ENCODE measurements at places on chromosomes 2 and 18. TPM values are rescaled to one million over a fixed set of nuclear protein-coding genes. Genes with fewer than 3 reads are reported as not detected.

- DNase-seq, result no peak
Measured at GRCh38 chr2:129619471-129619870, 360.0 kb upstream of the RAB6C start.

DNA sequence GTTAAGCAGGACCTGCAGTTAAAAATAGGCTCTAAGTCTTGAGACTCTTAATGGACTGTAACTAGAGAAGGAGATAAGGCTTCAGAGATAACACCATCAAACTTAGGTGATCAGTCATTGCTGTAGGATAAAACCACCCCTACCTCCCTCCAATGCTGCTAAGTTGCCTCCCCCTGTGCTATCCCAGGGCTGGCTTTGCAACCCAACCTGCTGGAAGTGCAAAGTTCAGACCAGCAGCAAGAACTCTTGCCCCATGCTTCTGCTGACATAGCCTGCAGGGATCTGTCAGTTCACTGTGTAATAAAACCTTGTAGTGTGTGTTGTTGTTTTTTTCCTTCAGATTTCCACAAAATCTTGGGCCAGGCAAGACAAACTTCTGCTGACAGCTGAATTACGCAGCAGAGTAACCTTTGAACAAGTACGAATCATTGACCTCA lies 57.4 kb upstream of the EPB41L3 start:
- peak; percentile 91 for DNase-seq

DNA sequence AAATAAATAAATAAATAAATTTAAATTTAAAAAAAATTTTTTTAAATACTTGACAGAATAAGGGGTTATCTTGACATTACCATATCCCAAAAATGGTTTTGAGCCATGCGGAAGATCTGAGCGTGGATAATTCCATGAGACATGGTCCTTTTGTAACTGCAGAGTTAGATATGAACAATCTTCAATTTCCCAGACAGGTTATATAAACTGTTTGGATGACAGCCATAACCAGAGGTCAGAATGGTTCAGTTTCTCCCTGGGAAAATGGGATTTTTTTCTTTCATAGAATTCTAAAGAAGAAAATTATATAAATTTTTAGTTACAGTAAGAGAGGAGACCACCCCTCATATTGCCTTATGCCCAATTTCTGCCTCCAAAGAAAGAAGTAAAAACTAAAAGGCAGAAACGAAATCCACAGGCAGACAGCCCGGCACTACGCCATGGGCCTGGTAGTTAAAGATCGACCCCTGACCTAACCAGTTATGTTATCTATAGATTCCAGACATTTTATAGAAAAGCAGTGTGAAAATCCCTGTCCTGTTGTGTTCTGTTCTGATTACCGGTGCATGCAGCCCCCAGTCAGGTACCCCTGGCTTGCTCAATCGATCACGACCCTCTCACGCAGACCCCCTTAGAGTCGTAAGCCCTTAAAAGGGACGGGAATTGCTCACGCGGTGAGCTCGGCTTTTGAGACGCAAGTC lies 3.0 kb downstream of the GALM start:
- no peak for DNase-seq

Gene UGT1A3
- 0.16 TPM for polyA plus RNA-seq

Gene GLB1L
- polyA plus RNA-seq, result 20.9 TPM

GRCh38 chr2:8608411-8608954 lies 73.4 kb upstream of the ID2 start:
- DNase-seq, result no peak

Gene C1QL2
- 0.18 TPM for polyA plus RNA-seq

GRCh38 chr2:108612153-108612513 lies 77.9 kb downstream of the LIMS1 start:
- no peak for DNase-seq

- DNase-seq, result no peak
Measured at GRCh38 chr2:180001726-180002125, 5.4 kb downstream of the CWC22 start.

DNA sequence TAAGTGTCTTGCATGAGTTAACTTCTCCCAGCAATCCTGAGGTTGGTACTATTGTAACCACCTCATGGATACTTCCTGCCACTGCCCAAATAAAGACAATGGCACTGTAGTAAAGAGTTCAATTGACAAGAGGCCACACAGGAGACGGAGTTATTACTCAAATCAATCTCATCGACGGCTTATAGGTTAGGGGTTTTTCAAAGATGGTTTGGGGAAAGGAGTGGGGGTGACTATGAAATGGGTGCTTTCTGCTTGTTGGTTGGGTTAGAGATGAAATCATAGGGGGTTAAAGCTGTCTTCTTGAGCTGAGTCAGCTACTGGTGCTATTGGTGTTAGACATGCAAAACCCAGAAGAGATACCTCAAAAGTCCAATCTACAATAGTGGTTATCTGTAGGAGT lies 1258.0 kb upstream of the ZEB2 start:
- no peak for DNase-seq

Gene SRD5A2
- 0.22 TPM for polyA plus RNA-seq

GRCh38 chr18:77004555-77005380 lies 127.8 kb downstream of the MBP start:
- no peak for DNase-seq

DNA sequence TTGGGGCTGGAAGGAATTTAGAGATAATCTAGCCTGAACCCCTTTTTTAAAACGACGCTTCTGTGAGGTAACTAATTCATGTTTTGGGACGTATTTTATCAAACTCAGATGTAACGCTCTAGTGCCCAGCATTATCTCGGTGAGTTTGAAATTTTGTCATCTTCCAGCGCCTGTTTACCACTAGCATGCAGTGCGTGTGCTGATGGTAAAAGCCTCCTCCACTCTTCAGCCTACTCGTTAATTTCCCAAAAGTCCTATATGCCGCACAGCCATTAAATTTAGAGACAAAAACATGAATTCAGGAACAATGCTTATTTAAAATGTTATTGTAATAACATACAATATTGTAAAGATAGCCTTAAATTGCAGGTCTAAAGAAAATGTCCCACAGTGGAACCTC lies 2.8 kb downstream of the ZCCHC2 start:
- DNase-seq, result peak; percentile 15

GRCh38 chr2:239744706-239745340 lies 280.3 kb downstream of the NDUFA10 start:
- DNase-seq, result no peak

- no peak for DNase-seq
Measured at GRCh38 chr2:224753743-224754540, 37.8 kb upstream of the CCDC195 start.

DNA sequence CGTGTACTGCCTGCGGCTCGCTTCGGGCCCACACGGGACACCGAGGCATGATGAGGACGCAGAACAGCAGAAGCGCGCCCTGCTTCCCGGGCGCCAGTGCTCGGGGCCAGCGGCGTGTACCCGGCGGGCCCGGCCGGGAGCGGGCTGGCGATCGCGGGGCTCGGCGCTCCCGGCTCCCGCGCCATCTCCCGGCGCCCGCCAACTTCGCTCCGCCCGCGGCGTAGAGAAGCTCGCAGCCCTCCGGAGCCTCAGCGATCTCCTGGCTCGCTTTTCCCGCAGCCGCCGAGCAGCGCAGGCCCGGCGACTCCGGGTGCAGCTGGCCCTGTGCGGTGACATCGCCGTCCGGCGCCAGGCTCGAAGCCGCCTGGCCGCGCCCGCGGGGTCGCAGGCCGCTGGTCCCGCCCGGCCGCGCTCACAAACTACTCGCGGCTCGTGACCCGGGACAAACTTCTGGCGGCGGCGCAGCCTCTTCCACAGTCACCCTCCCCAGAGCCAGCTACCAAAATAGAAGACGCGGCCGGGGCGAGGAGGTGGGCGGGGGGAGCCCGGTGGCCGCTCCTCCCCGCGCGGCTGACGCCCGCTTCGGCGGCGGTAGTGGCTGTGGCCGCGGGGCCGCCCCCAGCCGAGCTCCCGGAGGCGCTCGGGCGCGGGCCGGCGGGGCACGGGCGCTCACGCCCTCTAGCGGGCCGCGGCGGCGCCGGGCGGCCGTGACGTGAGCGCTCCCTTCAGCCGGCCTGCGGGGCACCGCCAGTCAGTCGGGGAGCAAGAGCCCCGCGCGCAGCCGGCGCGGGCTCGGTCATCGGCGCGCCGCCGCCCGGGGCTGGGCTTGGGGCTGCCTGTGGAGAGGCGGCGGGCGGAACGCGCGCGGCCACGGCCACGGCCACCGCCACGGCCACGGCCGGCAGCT lies at the start of gene PTPRM:
Gene PTPRM, plus strand, starts transcription at position 750 of the 907 bp plus-strand sequence. CDS start 503 bp downstream, outside the sequence.
- peak; percentile 65 for DNase-seq

GRCh38 chr18:801137-801536 lies 10.9 kb downstream of the YES1 start:
- no peak for DNase-seq

GRCh38 chr2:36777272-36777671 lies 80.8 kb downstream of the VIT start:
- no peak for DNase-seq

GRCh38 chr2:201937343-201937742 lies 96.3 kb upstream of the FZD7 start:
- DNase-seq, result no peak

GRCh38 chr2:146437712-146438111 lies 1407.1 kb upstream of the ACVR2A start:
- no peak for DNase-seq

DNA sequence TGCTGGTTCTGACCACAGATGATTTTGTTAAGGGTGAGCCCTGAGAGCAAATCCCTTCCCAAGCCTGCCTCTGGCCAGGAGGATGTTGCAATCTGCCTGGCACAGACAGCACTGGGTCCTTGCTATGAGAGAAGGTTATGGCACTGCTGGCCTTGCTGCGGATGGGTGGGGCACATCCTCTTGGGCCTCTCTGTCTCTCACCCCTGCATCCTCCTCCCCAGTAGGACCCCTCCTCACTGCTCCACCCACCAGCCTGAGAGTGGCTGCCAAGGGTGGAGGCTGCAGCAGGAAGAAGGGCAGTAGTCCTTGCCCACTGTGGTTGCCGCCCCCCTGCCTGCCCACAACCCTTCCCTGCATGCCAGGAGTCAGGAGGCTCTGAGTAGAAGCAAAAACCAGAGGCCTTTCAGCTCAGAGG lies 180.9 kb downstream of the ZBTB7C start:
- no peak for DNase-seq

GRCh38 chr2:29655391-29656086 lies 265.8 kb downstream of the ALK start:
- no peak for DNase-seq

Gene ANKRD62
- 0.01 TPM for polyA plus RNA-seq

Gene ARHGAP28
- 13.7 TPM for polyA plus RNA-seq

Gene OTOS
- not detected for polyA plus RNA-seq

DNA sequence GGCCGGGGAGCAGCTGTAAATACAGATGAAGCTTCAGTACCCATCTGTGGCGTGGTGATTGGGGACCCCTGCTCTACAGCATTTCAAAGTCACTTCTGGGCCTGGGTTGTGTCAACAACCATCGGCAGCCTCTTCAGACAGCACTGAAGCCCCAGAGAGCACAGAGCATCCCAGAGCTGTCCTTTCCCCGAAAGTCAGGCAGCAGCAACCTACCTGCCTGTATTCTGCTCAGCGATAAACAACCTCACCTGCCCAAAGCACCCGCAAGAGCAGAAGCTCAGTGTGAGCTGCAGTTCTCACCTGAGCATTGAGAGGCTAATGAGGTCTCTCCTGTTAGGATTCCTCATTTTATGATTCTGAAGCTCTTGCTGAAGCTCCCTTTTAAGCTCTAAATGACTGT lies 19.3 kb downstream of the TRABD2A start:
- DNase-seq, result no peak

GRCh38 chr2:74037379-74037860 lies 52.7 kb downstream of the TET3 start:
- DNase-seq, result peak; percentile 81

Gene TMEM131
- 41.2 TPM for polyA plus RNA-seq

GRCh38 chr2:237731663-237732062 lies 66.9 kb upstream of the RBM44 start:
- DNase-seq, result no peak

Gene NAB1
- polyA plus RNA-seq, result 48.3 TPM

Gene SPP2
- polyA plus RNA-seq, result 0.06 TPM

Gene AQP12A
- 5.0 TPM for polyA plus RNA-seq

Data from large intestine (tissue), 12 donors.